ENCODE measurements at places on chromosomes 7 and 10. TPM values are rescaled to one million over a fixed set of nuclear protein-coding genes. Genes with fewer than 3 reads are reported as not detected.
A peak's percentile ranks its signal among the peaks of the same experiment; 100 is the strongest.

GIMAP5 gene
- 11.5 TPM for total RNA-seq

CFAP70 gene
- total RNA-seq = 3.4 TPM

DNA sequence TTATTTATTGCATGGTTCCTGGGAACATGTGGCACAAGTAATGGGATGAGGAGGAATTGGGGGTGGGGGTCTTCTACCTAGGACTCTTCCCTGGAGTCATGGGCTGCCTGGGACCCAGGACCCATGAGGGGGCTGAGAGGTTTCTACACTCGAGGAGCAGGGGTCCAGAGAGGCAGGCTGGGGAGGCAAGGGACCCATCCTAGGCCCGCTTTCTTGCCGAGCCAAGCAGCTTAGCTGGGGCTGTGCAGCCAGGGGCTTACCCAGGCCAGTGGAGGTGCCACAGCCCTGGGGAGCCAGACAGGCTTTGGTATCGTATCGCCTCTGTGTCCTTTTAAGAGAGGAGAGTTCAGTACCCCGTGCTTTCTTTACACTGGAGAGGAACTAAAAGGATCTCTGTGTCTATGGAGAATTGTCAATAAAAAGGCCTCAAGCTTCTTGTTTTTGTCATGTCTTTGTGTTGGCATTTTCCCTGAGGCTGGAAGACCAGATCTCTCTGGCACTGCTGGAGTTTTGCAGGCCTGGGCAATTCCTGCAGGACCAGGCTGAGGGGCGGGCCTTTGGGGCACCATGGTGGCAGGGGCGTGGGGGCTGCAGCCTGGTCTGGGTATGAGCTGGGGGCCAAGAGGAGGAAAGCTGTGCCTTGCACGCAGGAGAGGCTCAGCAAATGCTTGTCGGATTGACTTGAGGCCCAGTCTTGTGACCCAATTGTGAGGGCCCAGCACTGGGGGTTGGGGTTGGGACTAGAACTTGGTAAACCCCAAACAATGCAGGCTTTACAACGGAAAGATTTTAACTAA is 11.1 kb downstream of the SFRP5 start:
- no peak for DNase-seq

- peak; percentile 66 for DNase-seq
Observed at GRCh38 chr7:25358926-25359325, 130.6 kb upstream of the NPVF start.

DNA sequence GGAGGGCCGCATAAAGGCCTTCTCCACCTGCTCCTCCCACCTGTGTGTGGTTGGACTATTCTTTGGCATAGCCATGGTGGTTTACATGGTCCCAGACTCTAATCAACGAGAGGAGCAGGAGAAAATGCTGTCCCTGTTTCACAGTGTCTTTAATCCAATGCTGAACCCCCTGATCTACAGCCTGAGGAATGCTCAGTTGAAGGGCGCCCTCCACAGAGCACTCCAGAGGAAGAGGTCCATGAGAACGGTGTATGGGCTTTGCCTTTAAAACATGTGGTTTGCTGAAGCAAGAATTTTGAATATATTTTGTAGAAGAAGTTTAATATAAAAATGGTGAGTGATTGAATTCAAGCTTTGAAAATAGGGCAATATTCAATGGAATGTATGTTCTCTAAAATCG is 889 bp downstream of the OR2A2 start:
- no peak for DNase-seq

All from skin of body (tissue), 3 donors.